ENCODE measurements at places on chromosomes 7 and 10.

DNA sequence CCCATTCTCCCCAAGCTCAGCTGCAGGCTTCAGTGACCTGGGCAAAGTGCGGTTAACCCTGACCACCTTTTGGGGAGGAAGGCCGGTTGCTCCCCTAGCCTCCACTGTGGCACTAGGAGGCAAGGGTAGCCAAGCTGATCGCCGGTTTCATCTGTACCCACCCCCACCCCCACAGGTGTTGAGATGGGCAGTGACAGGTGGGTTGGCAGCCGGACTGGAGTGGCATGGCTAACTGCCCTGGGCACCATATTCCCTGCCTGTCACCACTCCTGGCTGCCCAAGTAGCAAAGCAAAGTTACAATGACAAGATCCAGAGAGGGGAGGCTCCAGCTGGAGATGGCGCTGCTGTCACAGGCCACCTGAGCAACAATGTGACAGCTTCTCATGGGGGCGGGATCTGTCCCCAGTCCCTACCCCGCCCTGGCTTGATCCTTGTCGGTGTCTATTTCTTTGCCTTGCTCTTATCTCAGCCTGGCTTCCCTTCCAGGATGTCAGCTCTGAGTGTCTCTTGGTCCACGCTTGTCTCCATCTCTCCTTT is 27.0 kb upstream of the BMS1 start:
- DNase-seq, result peak; percentile 21

GRCh38 chr7:141074162-141074991 is 513 bp downstream of the TMEM178B start:
- peak; percentile 64 for DNase-seq

- no peak for DNase-seq
These were observed 7.3 kb downstream of the SLC16A9 start for GRCh38 chr10:59702347-59702746.

DNA sequence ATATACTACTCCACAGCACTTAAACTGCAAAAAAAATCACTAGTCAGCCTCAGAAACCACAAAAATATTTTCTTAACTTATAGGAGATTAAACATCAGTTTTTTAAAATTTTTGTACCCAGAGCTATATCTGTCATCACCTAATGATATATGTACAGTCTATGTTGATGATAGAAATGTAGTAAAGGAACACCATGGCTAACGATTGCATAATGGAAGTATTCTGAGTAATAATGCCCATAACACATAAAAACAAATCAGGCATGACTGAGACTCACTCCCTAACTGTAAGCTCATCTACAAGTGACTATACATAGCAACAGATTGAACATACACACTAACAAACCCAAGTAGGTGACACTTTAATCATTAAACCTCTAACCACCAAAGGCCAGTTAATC is 51.3 kb downstream of the TSPAN12 start:
- DNase-seq, result no peak

DNA sequence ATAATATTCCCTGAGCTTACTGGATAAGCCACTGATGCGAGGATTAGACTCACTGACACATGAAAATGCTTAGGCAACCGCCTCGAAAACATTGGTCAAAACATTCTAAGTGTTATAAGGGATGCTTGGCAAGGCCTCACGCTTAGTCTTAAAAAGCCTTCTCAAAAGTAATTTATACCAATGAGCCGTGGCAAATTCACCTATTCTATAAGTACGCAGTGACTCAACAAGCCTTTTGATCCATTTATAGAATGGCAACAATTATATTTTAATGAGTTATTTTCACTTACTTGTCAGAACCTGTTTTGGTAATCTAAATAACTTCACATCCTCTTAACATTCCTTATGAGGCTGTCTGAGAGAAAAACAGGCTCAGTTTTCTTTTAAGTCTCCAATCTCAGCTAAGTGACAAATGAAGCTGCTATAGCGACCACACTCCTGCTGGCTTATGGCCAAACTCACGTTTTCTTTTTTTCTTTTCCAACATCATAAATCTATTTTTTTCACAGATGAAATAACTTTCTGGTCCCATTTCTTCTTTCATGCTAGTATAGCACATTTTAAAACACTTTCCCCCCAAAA is 121.2 kb upstream of the AFAP1L2 start:
- peak; percentile 67 for DNase-seq

- no peak for DNase-seq
These were observed 25.9 kb downstream of the PDGFA start for GRCh38 chr7:493661-494251.

DNA sequence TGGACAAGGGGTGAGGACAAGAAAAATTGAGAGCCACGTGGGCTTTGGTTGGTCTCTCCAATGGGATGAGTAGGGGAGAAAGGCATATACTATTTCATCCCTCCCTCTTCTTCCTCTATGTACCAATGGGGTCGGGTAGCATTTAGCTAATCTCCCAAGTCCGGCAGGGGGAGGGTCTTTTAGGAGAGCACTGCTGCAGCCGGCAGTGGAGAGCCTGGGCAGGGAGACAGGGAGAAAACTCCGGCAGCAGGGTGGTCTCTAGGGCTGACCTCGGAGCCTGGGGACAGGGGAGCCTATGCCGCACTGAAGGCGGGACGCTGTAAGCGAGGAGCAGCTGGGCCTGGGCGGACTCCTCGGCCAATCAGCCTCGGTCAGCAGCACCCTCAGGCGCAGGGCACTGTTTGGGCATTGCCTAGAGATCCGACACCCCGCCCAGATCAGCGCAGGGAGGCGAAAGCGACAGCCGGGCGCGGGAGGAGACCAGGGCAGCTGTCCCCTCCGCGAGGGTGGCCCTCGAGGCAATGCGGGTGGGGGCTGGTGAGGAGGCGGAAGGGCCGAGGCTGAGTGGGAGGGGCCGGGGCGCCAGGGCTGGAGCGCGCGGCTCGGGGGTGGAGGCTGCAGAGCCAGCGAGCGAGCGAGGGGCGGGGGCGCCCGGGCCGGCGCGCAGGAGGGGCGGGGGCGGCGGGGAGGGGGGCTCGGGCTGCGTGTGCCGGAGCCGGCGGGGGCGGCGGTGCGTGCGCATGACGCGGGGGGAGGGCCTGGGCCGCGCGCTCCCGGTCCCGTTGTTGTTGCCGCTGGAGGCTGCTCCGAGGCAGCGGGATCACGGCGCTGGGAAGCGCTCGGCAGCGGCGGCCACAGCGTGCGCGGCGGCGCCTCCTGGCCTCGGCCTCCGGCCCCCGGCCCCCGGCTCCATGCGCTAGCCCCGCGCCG is at the start of gene AGAP3:
Gene AGAP3, plus strand, starts transcription at position 785 of the 930 bp plus-strand sequence. CDS start 267 bp downstream, outside the sequence.
- peak; percentile 80 for DNase-seq
